ENCODE measurements at places on chromosomes 5 and 9.

DNA sequence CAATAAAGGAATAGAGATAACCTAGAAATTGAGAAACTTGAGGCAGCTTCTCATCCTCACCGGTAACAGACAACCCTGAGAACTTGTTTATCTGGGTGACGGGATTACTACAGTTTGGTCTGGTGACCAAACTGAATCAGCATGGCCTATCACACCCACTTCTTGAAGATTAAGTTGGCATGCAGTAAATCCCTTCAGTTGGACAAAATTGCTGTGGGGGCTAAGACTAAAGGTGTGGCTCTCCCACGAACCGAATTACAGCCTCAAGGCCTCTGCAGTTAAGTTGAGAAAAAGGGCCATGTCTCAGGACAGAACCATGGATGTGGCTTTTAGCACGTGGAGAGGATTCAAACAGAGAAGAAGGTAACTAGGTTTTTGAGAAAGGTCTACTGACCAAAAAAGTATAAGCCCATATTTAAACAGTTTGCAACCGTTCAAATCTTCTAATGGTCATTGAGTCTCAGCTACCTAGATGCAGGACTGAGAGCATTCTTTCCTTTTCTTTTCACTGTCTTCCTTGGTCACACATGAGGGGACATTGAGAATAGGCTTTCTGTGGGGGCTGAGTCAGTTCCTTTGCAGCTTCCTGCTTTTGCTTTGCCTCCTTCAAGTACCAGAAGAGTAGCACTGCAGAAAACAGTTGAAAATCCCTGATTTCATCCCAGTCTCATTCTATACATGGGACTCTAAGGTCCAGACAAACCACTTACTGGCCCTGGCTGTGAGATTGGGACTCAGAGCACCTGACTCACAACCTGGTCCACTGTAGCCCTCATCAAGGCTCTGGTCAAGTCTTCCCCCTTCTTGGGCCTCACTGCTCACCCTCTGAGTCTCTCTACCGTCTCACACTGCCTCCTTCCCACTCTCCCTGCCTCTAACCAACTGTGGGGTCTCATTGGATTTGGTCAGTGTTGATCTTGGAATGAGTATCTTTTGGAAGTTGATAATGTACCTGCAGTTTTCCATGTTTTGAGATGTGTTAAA is 30.9 kb downstream of the PDE6A start:
- no peak for DNase-seq

- DNase-seq = no peak
Observed at GRCh38 chr9:120366644-120367019, 213.3 kb downstream of the CDK5RAP2 start.

DNA sequence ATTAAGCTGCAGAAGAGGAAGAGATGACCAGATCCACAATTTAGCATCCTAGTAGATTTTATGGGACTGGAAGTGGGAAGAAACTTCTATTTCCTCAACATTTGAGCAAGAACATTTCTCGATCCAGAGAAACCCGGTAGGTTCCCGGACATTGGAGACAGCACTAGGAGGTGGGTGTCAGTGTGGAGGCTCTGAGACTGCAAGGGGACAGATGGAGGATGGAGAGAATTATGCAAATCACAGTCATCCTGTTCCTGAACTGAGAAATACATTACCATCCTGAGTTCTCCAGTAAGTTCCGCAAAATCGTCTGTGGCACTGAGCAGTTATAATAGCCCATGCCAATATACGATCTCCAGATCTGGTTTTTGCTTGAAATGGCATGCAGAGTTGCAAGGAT is 25.6 kb downstream of the GLDC start:
- DNase-seq = no peak

DNA sequence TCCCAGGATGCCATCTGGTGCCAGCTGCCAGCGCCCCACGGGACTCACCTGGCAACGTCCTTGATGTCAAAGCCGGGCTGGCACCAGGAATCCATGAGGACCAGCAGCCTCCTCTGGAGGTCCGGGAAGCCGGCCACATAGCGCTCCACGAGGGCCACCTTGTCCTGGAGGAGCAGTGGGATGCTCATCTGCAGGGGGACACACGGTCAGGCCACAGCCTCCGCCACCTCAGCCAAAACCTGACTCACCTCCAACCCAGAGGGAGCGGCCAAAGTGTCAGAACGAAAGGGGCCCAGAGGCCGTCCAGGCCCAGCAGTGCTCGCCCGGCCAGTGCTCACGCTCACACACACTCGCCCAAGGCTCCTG is 56.5 kb downstream of the EXD3 start:
- no peak for DNase-seq

Measured in NCI-H1417 treated with DMSO at 0.1 percent for 48 hours (cell line).